A549 treated with ZK216348 at 1 μM for 4 hours (cell line): ENCODE measurements at places on chromosomes 16 and 17. TPM values are rescaled to one million over a fixed set of nuclear protein-coding genes. Genes with fewer than 3 reads are reported as not detected.

The SHISA6 gene
- total RNA-seq = not detected in 5 replicates

The VMO1 gene
- total RNA-seq = 0.94 to 1.7 TPM (median 1.5 TPM) in 4 of 5 replicates, not detected in the other

The LRRC36 gene
- total RNA-seq = 0.21 to 0.41 TPM in 2 of 5 replicates, not detected in the others

The ACSM3 gene
- 2.8 to 6.9 TPM (median 4.1 TPM) in 5 replicates for total RNA-seq

The C16orf92 gene
- not detected in 5 replicates for total RNA-seq

The KRT12 gene
- not detected in 5 replicates for total RNA-seq

The MAPT gene
- total RNA-seq = 1.0 to 2.5 TPM (median 1.7 TPM) in 5 replicates
